ENCODE measurements at places on chromosomes 1 and 21.

DNA sequence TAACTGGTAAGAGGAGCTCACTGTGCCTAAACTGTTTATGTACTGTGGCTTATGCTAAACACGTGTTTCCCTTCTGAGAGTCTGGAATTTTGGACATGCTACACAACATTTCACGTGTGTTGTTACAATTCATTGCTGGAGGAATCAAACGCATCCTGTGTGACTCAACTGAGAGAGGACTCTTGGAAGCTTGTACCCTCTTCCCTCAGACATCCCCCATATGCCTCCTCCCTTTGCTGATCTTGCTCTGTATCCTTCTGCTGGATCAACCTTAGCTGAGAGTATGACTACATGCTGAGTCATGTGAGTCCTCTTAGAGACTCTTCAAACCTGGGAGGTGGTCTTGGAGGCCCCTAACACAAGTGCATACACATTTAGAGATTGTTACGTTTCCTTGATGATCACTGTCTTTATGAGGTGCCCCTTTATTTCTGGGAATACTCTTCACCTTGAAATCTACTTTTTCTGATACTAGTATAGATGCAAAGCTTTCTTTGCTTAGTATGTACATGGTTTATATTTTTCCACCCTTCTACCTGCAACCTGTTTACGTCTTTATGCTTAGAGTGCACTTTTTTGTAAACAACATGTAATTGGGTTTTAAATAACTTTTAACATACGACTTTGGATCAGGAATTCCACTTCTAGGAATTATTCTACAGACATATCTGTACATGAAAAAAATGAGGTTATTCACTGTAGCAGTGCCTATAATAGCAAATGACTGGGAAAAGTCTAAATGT is 8.7 kb downstream of the NPHP4 start:
- DNase-seq: no peak

GRCh38 chr1:200265104-200265503 is 144.7 kb downstream of the ZNF281 start:
- DNase-seq: no peak

DNA sequence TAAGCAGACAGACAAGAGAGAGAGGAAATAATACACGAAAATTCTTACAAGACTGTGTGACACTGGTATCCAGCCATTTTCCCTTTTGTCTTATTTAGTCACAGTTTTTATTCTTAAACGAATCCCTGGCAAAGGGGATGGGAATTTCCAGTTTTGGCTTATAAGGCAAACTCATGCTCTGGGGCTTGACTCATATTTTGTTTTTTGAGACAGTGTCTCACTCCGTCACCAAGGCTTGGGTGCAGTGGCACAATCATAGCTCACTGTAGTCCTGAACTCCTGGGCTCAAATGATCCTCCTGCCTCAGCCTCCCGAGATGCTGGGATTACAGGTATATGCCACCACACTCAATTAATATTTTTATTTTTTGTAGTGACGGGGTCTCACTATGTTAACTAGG is 31.9 kb downstream of the PTGER3 start:
- DNase-seq: no peak

DNA sequence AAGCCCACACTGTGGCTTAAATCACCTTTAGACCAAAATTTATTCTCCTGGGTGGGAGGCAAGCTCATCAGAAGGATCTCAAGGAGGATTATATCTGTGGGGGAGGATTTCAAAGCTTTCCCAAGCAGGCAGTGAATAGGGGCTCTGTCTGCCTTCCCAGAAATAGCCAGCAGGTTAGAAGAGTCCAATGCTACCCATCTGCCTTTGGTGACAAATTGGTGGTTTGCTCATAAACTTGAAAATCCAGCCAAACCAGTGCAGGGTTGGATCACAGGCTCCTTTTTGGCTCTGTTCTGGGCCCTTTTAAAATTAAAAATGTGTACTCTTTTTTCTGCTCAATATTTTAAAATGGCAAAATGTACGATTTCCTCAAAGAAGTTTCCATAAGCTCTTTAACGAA is 118.9 kb upstream of the ZC3H11B start:
- no peak for DNase-seq

DNA sequence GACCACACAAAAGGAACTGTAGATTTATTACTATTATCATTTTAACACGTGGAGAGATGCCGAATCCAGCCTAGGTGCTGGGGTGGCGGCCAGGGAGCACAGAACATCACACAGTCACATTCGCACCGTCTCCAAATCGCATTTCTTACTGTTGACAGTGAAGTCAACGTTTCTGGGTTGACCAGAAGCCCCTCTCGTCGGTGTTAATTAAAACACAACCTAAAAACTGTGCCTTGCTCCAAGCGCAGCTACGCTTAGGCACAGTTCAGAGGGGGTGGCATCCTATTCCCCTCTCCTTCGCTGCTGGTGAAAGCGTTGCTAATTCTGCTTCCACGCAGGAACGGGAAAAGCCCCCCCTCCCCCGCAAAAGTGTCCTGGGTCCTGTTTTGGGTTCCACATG is 4.1 kb downstream of the RIPK4 start:
- DNase-seq: no peak

DNA sequence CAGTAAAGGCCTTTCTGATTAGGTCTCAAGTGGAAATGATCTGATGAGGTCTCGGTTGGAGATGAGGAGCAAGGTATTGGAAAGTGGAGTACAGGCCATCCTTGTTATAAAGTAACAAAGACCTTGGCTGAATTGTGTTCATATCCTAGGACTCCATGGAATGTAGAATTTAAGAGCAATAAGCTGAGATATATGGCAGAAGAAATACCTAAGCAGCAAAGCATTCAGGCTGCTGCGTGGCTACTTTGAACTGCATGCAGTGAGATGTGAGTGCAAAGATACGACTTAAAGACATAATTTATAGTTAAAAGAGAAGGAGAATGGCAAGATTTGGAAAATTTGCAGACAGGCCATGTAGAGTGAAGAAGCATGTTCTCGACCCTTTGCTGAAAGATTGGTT is 11.2 kb upstream of the XPR1 start:
- DNase-seq: no peak

- no peak for DNase-seq
These were observed 41.9 kb downstream of the CEP170 start for GRCh38 chr1:243213045-243213787.

- peak; percentile 45 for DNase-seq
These were observed 97.4 kb upstream of the KCNJ15 start for GRCh38 chr21:38159355-38159754.

GRCh38 chr1:4150262-4150661 is 250.2 kb upstream of the C1orf174 start:
- DNase-seq: no peak

DNA sequence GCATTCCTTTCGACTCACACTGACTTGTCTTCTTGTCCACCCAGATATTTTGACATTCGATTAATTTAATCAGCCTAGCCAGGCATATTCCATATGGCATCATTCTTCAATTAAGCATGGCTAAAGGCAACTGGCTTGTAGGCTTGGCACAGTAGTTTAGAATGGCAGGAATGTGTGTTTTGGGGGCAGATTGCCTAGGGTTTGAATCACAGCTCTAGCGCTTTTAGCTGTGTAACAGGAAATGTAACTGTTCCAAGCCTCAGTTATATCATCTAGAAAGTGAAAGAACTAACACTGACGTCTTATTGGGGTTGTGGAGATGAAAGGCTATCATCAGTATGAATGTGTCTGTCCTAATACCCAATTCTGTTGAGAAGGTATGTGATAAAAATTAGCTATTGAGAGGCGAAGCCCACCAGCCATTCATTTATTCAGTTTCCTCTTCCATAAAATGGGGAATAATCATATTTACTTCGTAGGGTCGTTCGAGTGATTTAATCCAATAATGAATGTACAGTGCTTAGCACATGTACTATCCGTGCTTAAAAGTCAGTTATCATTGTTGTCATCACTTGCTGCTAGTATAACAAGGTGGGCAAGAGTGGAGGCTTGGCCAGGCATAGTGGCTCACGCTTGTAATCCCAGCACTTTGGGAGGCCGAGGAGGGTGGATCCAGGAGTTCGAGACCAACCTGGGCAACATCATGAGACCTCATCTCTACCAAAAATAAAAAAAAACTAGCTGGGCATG is 41.6 kb upstream of the GRHL3 start:
- no peak for DNase-seq

- DNase-seq: no peak
These were observed 40.7 kb downstream of the NME7 start for GRCh38 chr1:169326956-169327268.

- no peak for DNase-seq
These were observed 13.8 kb downstream of the SSBP3 start for GRCh38 chr1:54392401-54392800.

- DNase-seq: no peak
These were observed 219.7 kb upstream of the PLD5 start for GRCh38 chr1:242743983-242744780.

GRCh38 chr1:40732756-40733301 is 41.3 kb downstream of the NFYC start:
- DNase-seq: no peak

- DNase-seq: no peak
These were observed 12.1 kb downstream of the CLCA2 start for GRCh38 chr1:86436041-86436440.

Measured in NCI-H774 (cell line).